ENCODE measurements at places on chromosomes 6 and 20.
A peak's percentile ranks its signal among the peaks of the same experiment; 100 is the strongest.

DNA sequence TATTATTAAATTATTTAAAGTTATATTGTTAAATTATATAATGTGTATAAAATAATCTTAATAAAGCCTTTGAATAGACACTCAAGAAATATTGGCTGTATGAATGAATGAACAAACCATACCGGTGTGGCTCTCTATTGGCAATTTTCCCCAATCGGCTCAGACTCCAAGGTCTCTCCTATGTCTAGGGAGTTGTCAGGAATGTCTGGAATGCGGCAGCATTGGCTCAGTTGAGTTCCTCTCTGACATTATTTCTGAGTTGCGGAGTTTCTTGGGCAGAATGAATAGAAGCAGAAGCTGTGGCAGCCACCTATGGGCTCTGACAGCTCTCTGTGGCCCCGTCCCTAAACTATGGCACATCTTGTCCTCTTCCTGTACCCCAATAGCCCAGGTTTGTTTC lies 111.0 kb downstream of the SOBP start:
- no peak for DNase-seq

DNA sequence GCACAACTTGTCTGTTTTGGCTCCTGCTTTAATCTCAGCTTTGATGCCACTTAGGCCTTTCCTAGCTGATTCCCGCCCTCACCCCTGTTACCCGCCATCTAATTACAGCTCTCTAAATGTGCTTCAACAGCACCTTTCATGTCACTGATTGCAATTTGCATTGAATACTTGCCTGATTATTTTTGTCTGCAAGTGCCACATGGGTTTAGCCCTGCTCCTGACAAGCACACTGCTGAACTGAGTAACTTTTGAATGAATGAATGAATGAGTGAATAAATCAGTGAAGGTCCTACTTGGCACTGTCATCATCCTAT lies 591 bp upstream of the DCBLD1 start:
- DNase-seq, result no peak

DNA sequence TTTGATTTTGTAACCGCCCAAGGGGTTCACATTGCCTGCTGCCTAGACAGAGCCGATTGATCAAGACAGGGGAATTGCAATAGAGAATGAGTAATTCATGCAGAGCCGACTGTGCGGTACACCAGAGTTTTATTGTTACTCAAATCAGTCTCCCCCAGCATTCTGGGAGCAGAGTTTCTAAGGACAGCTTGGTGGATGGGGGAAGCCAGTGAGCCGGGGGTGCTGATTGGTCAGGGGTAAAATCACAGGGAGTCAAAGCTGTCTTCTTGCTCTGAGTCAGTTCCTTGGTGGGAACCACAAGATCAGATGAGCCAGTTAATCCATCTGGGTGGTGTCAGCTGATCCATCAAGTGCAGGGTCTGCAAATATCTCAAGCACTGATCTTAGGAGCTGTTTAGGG lies 60.0 kb upstream of the EZR start:
- DNase-seq, result no peak

GRCh38 chr6:30267423-30267822 lies 54.2 kb upstream of the TRIM26 start:
- no peak for DNase-seq

- no peak for DNase-seq
These were observed 123.1 kb downstream of the RNGTT start for GRCh38 chr6:88840289-88840688.

GRCh38 chr20:25090492-25091429 lies 8.8 kb upstream of the VSX1 start:
- peak; percentile 33 for DNase-seq

- DNase-seq, result peak; percentile 79
These were observed 806 bp downstream of the MICAL1 start for GRCh38 chr6:109454496-109455436.

DNA sequence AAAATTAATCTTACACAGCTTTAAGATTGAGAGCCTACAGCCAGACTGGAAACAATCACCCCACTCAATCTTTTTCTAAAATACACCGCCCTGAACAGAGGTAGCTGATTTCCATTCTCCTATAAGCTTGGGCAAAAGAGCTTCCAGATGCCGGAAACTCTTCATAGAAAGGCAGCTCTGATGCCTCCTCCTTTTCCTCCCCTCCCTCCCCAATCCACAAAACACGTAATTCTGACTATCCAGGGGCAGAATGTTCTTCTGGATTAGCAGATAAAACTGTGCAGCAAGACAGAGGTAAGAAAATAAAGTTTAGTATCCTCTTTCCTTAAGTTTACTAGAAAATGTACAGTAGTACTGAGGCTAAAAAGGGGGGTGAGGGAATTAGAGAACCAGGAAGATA lies 15.8 kb downstream of the ADNP start:
- no peak for DNase-seq

- DNase-seq, result no peak
These were observed 15.5 kb downstream of the RIPOR3 start for GRCh38 chr20:50675671-50676376.

DNA sequence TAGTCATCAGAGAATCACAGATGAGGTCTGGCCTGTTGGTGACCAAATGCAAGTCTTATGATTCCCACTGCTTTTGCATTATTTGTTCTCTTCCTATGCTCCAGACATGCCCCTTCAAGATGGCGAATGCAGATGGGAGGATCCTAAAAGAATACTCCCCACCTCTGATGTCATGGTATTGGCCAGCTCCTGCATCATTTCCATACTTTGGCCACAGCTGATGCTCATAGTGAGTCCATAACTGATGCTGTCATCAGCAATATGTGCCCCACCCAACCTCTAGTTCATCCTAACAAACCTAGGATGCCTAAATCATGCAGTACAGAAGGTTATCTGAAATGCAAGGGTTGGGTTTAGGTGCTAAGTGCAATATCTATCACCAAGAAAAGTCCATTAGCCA lies 5.4 kb upstream of the WFDC9 start:
- DNase-seq, result no peak

DNA sequence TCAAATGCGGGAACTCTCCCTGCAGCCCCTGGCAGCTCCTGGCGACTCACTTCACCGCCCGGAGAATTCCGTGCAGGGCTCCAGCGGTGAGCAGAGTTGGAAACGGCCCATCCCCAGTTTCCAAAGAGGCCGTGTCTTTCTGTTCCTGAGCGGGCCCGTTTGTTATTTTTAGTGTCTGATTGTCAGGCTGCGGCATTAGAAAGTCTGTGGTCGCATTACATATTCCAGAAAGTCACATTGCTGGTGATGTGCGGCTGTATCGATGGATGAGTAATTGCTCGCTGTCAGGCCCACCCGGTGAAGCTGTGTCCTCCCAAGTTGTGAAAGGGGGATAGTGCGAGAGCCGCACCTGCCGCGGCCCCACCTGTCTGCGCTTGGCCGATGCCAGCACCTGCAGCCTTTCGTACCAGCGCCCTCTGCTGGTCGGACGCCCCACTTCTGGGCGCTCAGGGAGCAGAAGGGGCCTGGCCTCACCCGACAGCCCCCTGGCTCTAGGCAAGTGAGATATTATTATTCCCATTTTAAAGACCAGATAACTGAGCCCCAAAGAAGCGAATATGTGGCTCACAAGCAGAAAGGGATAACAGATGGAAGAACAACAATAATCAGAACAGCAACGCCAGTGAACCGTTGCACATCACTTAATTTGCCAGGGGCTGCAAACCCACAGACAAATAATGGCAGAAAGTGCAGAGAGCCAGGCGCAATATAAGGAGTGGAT lies 244.9 kb downstream of the TSHZ2 start:
- DNase-seq, result peak; percentile 77

- no peak for DNase-seq
These were observed 139.5 kb downstream of the ALDH8A1 start for GRCh38 chr6:134810402-134810801.

DNA sequence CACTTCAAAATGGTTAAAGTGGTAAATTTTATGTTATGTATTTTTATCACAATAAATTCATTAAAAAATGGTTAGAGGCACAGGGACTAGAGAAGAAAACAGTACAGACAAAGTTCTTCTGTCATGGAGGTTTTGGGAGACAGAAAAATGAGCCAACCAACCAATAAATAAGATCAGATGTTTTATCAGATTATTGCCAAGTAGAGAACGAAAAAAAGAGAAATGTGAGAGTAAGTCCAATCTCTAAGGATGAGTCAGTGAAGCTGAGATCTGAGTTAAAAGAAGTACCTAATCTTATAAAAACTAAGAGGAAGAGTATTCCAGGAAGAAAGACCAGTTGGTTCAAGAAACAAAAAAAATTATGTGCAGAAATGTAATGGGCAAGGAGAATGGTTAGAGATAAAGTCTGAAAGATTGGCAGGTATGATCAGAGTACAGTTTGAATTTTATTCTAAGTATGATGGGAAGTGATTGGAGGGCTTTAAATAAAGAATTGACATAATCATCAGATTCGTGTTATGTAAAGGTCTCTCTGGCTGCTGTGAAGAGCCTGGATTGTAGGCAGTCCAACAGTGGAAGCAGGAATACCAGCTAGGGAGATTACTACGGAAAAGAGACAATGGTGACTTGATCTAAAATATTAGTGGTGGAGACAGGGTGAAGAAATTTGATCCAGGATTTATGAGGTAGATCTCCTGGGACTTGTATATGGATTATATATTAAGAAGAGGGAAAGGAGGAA lies 79.6 kb downstream of the RCAN2 start:
- DNase-seq, result no peak

DNA sequence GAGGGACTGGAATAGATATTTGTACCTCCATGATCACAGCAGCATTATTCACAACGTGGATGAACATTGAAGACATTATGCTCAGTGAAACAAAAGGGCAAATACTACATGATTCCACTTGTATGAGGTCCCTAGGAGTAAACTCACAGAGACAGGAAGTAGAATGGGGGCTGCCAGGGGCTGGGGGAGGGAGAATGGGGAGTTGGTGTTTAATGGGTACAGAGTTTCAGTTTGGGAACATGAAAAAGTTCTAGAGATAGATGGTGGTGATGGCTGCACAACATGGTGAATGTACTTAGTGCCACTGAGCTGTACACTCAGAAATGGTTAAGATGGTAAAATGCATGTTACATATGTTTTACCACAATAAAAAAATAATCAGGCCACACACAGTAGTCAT lies 164.3 kb upstream of the RREB1 start:
- DNase-seq, result no peak

DNA sequence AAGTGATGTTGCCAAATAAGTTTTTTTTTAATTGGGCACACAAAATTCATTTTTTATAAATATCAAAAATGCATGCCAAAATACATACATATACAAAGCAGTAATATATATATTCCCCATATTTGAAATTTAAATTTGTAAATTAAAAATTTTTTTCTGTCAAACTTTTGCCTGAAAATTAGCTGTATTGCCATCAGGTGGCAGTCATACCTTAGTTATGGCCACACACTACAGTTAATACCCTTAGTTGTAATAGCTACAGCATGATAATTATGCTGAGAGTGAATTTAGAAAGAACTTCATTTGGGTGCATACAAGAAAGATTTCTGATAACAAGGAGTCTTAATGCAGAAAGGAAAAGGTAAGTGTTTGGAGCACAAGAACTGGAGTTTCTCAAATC lies 46.2 kb upstream of the SDHAF4 start:
- peak; percentile 22 for DNase-seq

DNA sequence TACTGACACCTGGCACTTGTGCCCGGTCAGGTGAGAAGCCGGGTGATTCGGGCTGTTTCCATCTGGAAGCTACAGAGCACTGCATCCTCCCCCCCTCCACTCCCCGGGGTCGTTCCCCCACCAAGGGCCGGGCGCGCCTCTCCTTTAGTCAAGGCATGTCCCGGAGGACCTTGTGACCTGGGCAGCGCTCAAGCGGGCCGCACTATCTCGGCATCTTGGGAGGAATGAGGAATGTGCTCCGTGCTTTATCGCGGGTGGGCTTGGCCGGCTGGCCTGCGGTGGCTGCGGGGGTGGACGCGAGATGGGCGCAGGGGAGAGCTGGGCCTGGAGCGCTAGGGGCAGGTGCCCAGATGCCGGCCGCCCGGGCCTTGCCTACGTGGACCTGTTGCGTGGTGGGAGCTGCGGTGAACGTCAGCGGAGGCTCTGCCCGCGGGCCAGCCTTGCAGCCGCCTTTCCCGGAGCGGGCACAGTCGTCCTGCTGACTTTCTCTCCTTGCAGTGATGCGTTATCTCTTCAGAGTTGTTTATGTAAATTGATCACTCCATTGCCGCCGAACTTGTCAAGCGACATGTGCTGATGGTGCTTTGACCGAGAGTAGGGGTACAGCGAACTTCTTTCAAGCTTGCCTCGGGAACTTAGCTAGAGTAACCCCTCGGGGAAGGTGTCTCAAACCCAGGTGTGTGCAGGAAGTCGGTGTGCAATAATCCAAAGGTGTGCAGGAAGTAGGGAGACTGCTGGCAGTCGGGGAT lies 1.1 kb downstream of the LRRC1 start:
- DNase-seq, result no peak

- no peak for DNase-seq
These were observed 34.5 kb downstream of the NTSR1 start for GRCh38 chr20:62742979-62743776.

GRCh38 chr20:62292108-62292507 lies 10.7 kb upstream of the ADRM1 start:
- DNase-seq, result no peak

DNA sequence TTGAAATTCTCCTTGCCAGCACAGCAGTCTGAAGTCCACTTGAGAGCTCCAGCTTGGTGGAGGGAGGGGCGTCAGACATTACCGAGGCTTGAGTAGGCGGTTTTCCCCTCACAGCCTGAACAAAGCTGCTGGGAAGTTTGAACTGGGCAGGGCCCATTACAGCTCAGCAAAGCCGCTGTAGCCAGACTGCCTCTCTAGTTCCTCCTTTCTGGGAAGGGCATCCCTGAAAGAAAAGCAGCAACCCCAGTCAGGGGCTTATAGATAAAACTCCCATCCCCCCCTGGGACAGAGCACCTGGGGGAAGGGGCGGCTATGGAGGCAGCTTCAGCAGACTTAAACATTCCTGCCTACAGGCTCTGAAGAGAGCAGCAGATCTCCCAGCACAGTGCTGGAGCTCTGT lies 325.3 kb downstream of the GJA1 start:
- no peak for DNase-seq

DNA sequence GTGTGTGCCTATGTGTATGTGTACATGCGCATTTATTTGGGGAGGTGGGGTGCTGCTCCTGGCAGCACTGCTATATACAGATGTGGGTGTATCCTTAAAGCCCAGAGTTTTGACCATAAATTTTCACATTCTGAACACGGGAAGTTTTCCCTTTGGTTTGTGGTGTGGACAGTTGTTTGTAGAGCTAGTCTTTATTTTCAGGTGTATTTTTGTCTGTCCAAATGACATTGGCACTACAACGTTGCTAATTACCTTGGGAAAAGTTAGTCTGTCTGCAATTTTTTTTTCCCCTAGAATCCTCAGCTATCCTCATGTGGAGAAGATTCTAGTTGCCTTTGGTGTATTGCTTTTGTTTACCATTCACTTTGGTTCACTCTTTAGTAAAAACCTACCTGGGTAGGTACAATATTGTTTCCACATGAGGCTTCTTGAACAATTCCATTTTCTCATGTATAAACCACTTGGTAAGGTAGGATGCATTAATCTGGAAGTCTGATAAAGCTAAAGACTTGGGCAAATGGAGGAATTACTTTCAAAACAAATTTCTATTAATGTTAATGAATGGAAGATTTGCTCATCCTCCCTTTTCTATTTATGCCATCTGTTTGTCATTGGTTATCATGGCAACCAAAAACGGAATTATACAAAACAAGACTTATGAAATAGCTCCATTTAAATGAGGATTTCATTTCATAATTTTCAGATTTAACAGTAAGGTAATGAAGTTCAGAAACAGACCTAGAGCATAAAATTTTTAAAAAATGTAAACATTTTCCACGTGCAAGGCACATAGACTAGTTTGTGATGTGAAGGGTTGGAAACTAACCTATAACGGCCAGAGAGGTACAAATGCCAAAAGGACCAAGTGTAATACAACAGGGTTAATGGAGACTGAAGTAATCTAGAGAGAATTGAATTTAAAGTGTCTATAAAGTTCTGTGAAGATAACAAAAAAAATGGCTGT lies 3.9 kb downstream of the CCN2 start:
- no peak for DNase-seq

GRCh38 chr20:63017826-63018411 lies 11.2 kb upstream of the BHLHE23 start:
- no peak for DNase-seq
